ENCODE measurements at places on chromosomes 1 and 21.

GRCh38 chr1:20334103-20334502 is 43.4 kb downstream of the VWA5B1 start:
- DNase-seq = no peak

DNA sequence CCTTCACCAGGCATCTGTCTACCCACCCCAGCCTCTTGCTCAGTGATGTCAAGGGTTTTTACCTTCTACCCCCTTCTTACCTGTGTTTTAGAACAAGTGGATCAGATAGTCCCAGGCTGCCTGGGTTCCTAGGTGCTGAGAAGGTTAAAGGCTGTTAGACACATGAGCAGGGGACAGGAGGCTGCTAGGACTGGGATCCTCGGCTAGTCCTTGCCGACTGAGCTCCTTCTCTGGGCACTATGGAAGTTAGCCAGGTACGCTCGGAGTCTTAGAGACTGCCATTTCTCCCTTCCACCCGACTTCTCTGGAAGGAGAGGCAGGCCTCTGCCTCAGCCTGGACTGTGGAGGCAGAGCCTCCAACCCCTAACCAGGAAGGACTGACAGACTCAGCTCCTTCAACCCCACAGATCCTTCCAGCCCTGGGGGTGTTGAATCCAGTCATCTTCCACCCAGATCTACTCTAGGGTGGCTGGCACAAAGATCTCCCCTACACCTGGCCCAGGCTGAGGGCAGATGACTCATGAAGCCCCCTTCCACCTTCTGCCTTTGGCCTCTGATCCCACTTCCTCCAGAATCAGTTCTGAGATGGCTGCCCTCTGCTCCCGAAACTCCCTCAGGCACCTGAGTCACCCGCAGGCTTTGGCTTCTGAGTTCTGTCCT is at the start of gene DYNLT4:
DYNLT4 (minus strand) TSS at position 648 of the 660 bp plus-strand sequence. CDS start 683 bp downstream, outside the sequence.
- DNase-seq = no peak

- peak; percentile 66 for DNase-seq
Observed at GRCh38 chr1:155591770-155592169, 18.2 kb upstream of the MSTO1 start.

- no peak for DNase-seq
Observed at GRCh38 chr1:43421976-43422750, 31.6 kb downstream of the HYI start.

DNA sequence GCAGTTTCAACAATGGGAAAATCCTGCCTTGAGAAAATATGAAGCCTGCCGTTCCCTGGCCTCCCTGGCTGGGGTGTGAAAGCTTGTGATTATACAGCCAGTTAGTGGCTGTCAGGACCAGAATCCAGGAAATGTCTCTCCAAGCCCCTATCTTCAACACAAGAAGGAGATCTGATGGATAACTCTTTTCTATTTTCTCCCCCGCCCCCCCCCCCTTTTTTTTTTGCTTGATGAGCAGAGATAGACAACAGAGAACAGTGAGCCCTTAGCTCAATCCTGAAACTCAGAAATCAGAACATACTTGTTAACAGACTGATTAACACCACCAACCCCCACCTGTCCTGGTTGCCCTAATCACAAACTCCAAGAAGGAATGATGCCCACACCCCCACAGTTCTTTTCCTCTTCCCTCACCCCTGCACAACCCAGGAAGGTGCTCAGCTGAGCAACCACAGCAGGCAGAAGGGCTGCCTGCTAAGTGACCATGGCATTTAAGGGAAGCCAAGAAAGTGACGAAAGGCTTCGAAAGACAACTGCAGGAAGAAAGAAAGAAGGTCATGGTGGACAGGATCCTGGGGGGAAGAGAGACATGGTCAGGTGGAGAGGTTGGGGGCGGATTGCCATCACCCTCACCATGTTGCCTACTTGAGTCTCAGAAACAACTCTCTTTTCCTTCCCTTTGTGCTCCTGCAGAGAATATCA is 12.3 kb upstream of the DENND2D start:
- DNase-seq = no peak

DNA sequence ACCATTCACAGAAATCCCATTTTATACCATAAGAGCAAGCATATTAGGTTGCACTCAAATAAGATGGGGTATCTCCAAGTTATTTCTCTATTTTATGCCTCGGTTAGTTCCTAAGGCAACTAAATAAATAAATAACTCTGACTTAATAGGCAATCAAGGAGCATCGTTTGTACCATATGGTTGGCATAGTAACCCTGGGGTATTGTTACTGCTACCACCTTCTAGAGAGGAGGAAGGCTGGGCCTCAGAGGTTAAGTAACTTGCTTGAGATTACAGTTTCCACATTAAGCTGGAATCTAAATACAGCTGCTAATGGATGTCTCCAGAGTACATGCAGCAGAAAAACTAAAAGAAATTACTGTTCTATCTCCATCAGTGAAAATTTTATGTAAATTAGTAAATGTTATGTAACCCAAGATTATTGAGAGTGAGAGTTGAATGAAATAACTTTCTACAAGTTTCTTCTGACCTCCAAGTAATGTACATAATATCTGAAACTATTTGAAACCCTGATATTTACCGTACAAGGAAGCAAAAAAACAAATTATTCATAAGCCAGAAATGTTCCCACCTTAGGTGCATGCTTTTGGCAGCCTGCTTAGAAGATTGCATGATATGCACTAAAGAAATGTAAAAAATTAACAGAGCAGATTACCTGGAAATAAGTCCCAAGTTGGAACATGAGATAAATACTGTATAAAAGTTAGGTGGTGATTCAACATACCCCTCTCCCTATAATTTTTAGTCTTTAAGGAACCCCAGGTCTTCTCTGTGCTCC is 127.0 kb downstream of the CRB1 start:
- no peak for DNase-seq

- DNase-seq = no peak
Observed at GRCh38 chr1:183092350-183092749, 69.1 kb downstream of the LAMC1 start.

DNA sequence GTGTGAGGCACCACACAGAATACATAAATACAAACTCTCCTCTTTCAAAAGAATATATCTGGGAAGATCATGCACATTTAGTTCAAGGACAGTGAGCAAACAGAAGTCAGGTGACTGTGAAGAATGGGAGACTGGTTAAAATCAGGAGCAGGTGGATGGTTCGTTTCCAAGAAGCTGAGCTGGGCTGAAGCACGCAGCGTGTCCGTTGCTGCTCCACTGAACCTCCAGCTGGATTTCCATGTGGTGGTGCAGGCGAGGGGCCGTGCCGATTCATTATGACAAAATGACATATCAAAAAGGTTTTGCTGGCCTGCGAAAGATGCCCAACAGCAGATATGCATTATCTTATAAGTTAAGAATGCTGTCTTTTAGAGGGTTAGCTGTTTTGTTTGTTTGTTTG is 66.0 kb downstream of the OLIG1 start:
- DNase-seq = no peak

DNA sequence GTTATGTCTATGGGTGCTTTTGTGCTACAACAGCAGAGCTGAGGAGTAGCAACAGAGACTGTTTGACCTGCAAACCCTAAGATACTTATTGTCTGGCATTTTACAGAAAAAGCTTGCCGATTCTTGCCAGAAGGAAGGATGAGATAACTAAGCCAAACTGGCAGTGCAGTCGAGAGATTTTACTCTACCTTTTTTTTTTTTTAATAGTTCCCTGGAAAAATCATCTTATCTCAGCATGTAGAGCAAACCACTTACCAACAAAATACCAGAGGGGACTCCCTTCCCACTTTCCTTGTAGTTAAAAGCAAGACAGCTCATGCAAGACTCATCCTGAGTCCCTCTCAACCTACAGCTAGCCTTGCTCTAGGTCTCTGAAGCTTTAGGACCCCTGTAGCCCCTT is 132.9 kb downstream of the SYT2 start:
- no peak for DNase-seq

- no peak for DNase-seq
Observed at GRCh38 chr1:36455386-36455785, 5.1 kb upstream of the OSCP1 start.

All from NCI-H2081 treated with DMSO at 0.1 percent for 48 hours (cell line).